ENCODE measurements at places on chromosomes 4 and X.

DNA sequence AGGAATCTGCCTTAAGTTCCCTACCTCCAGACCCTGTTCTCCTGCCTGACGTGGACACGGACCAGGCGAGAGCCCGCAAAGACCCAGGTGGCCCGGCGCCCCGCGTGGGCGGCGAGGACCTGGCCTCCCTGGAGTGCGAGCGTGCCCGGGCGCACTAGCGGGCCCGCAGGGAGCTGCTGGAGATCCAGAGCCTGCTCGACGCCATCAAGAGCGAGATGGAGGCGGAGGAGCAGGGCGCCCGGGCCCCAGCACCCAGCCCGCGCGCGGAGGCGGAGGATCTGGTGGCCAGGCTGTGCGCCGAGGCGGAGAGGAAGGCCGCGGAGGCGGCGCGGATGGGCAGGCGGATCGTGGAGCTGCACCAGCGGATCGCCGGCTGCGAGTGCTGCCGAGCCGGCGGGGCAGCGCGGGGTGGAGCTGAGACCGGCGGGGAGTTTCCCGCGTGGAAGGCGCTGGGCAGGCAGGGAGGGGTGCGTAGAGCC, 18.2 kb downstream of the MRFAP1 start:
- peak; percentile 30 for DNase-seq

GRCh38 chr4:93764639-93765246, 63.8 kb upstream of the ATOH1 start:
- no peak for DNase-seq

- no peak for DNase-seq
Observed at GRCh38 chr4:23028875-23029274, 336.1 kb downstream of the GBA3 start.

- DNase-seq: no peak
Observed at GRCh38 chr4:18106620-18107019, 85.1 kb upstream of the LCORL start.

GRCh38 chr4:48589098-48589445, 99.0 kb downstream of the ZAR1 start:
- DNase-seq: no peak

- no peak for DNase-seq
Observed at GRCh38 chr4:10371121-10371520, 86.1 kb downstream of the ZNF518B start.

DNA sequence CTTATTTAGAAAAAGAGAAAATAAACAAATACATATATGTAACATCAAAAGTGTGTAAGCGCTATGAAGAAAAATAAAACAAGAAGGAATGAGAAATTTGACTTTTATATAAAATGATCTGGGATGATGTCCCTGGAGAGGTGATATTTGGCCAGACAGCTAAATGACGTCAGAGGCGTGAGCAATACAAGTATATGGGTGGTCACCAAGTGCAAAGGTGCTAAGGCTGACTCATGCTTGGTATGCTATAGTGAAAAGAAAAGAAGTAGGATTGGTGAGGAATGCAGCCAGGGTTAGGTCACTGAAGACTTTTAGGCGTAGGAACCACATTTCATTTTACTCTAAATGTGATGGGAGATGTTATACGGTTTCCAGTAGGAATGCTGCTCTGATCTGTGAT, 1049.1 kb upstream of the TENM3 start:
- DNase-seq: no peak

- no peak for DNase-seq
Observed at GRCh38 chrX:26470941-26471340, 255.0 kb downstream of the MAGEB5 start.

- DNase-seq: no peak
Observed at GRCh38 chr4:76420762-76421581, at the start of gene CCDC158. Gene CCDC158 (minus strand): TSS chr4:76421141. CDS start chr4:76403207, 17,934 bp downstream.
